Midbrain (tissue), 1 donor: ENCODE measurements at places on chromosomes 6 and 20.

- no peak for DNase-seq
Observed at GRCh38 chr6:133242637-133243585, 1.8 kb downstream of the EYA4 start.

- DNase-seq: no peak
Observed at GRCh38 chr20:10508060-10508459, 73.0 kb downstream of the SLX4IP start.

DNA sequence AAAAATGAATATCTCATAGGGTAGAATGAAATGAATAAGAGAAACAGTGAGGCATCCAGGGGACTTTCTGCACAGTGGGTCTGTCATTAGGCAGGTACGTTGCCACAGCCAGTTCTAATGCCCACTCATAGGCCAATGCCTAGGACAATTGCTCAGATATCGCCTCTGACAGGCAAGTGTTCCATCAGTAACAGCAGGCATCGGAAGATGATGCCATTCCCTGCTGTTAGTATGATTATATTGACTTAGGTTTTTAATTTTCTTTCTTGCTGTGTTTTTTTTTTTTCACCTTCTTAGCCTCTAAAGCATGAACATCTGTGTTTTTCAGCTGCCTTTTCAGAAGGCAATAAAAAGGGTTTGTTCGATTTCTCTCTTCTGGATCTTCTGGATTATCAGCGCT, 90.7 kb downstream of the PRL start:
- DNase-seq: no peak

GRCh38 chr6:162681447-162681846, 46.1 kb downstream of the PRKN start:
- no peak for DNase-seq

- no peak for DNase-seq
Observed at GRCh38 chr20:35947489-35947888, 6.8 kb downstream of the SCAND1 start.

DNA sequence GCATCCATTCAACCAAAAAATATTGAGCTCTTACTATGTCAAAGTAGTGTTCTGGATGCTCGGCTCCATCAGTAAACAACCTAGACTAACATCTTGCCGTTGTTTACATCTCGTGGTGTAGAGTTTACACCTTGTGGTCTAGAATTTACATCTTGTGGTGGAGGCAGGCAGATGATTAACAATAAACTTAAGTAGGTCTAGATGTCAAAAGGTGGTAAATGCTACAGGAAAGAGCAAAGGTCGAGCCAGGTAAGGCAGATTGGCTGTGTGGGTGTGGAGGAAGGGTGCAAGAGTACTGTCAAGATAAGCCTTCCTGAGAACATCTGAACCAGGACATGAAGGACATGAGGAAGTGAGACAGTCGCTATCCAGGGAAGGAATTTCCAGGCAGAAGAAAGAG, 88.4 kb upstream of the ESR1 start:
- no peak for DNase-seq
